ENCODE measurements at places on chromosomes 3 and 15.

GRCh38 chr15:42345504-42345903, 13.8 kb upstream of the CAPN3 start:
- DNase-seq = no peak

- peak; percentile 22 for DNase-seq
These were observed 83.1 kb upstream of the RPL32 start for GRCh38 chr3:12924437-12924836.

DNA sequence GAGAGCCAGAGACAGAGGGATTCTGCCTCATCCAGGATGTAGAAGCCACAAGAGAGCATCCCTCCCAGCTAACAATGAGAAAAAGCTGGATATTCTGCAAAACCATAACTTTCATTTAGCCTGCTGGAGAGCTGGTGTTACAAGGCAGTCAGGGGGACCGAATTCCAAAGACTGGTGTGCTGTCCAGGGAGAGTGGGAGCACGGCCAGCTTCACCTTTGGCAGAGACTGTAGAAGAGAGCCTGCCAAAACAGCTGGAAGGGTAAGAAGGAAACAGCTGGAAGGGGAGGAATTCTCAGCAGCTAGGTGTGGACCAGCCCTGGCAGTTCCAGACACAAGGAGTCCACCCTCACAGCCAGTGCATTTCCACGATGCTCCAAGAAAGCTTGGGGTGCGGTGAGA, 109.9 kb upstream of the LINGO1 start:
- no peak for DNase-seq

DNA sequence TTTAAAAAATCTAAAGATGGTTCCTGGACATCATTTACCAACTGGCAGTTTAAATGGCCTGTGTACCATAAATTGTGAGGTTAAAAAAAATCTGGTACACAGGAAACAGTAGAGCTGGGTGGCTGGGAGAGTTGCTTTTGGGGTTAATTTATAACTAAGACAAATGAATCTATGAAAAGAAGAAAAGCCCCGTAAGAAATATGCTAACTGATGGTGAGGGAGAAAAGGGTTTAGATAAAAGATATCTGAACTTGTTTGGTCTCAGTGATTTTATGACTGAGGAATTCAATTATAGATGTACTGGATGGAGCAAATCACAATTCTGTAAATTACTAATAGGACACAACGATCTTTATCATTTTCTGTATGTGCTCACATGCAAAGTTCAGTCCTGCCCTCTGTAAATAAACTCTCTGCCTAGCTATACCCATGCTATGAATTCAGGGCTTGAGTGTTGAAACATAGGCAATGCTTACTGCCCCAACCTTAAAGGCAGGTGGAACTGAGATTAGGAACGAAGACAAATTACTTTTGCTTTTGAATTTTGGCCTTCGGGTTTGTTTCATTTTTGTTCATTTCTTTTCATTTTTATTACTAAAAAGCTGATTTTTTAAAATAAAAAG, 28.0 kb downstream of the PPARG start:
- DNase-seq = no peak

DNA sequence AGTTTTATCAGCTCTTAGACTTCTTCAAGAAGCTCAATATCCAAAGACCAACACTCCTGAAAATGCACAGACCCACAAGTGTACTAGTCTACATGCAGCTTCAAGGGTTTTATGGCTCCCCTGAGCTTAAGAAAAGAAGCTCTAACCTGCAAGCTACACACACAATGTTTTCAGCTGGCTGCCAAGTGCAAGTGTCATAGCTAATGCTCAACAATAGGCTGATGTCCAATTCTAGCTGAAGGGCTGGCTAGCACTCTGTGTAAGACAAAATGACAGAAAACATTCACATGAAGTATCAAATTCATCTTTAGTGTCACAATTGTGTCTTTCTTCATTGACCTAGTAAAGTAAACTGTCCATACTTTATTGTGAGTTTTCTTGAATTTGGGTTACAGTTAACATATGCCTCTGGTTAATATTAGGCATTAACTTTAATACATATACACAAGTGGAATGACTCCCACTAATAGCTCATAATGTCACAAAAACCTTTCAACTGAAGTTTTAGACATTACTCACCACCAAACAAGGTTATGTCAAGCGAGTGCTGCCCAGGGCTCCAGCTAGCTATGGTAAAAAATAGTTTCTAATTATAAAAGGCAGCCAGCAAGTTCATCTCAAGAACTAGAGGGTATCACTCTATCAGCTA, 15.1 kb downstream of the ABI3BP start:
- no peak for DNase-seq

DNA sequence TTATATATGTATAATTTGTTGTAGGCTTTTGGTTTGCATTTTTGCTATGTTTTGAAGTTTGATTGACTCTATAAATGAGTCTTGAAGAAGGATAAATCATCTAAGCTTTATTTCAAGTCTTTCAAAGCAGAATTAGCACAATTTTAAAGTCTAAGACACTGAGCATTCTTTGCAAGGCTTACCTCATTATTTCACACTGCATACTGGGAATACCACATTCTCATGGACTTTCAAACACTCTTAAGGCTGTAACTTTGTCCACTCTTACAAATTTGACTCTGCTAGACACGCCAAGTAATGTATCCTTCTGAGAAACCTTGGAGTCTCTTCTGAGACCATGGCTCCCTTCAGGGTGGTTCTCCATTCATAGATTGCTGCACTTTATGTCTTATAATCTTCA, 281.3 kb upstream of the COL8A1 start:
- DNase-seq = no peak

DNA sequence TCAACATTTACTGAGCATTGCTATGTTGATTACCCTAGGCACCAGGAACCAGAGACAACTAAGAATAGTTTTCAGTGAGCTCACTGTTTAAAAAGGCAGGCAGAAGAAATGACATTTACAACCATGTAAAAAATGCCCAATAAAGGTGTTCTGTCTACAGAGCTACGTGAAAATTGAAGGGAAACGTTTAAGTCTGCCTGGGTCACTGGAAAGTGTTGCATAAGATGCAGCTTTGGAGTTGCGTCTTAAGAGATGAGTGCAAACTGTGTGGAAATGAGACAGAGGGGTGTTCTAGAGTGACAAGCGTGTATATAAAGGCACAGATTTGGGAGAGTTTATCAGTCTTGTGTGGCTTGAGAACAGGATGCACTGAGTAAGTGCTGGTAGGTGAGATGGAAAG, 278.7 kb upstream of the GOLGA6L4 start:
- no peak for DNase-seq

- DNase-seq = no peak
These were observed 176.8 kb downstream of the GHSR start for GRCh38 chr3:172271386-172271976.

DNA sequence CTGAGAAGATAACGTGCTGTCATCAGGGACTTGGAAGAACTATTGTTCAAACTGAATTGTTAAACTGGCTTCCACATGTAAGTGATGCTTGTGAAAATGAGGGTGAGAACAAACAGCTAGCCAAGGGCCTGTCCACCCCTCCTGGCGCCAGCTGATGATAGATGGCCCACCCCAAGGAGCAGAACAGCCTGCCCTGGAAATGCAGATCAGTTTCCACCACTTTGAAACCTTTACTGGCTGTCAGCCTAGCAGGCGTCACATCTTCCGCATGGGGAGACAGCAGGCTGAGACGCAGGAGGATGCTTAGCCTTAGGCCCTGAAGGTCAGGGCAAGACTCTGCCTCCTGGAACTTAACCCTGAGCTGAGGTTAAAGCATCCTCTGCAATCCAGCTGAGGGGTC, 6.4 kb upstream of the SLC51B start:
- DNase-seq = peak; percentile 60

DNA sequence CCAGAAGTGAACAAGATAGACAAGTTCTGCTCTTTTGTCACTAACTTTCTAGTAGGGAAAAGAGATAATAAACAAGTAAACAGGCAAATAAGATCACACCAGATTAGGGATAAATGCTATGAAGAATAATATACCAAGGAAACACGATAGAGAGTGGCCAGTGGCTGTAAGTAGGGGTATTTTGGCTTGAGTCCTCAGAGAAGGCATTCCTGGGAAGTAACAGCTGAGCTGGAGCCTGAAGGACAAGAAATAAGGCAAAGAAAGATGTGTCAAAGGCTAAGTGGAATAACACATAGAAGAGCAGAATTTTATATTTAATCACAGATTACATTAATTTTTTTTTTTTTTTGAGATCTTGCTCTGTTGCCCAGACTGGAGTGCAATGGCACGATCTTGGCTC, 366.2 kb downstream of the ZIC1 start:
- no peak for DNase-seq

DNA sequence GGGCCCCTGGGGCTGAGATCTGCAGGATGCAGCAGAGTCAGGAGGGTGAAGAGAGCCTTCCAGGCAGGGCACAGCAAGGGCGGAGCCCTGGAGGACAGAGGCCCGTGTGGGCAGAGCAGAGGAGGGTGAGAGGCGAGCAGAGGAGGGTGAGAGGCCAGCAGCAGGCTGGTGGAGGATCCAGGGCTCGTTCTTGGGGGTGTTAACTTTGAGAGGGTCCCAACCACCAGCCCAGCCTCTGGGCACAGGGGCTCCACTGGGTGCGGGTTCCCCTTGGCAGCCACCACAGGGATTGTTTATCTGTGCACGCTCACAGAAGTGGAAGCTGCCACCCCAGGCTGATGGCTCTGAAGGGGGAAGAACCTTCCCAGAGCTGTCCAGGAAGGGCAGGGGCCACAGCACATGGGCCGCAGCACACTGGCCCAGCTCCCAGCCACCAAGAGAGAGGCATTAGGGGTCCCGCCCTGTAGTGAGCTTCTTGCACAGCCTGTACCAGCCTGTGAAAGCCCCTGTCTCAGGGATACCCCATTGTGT, 9.3 kb upstream of the PLXND1 start:
- DNase-seq = no peak

DNA sequence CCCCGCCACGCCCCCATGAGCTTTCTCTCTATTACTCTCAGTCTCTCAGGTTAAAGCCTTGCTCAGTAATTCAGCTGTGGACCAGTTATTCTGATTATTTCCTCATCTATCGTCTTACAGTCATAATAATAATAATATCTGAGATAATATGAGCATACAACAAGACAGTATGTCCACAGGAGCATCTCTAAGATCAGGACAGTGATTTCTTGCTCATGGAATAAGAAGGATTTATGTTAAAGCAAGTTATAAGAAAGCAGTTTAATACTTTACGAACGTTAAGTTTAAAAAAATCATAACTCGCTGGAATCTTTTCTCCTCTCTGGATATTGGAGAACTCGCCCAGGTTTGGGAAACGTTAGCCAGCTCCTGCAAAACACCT, 643 bp upstream of the LMCD1 start:
- no peak for DNase-seq

DNA sequence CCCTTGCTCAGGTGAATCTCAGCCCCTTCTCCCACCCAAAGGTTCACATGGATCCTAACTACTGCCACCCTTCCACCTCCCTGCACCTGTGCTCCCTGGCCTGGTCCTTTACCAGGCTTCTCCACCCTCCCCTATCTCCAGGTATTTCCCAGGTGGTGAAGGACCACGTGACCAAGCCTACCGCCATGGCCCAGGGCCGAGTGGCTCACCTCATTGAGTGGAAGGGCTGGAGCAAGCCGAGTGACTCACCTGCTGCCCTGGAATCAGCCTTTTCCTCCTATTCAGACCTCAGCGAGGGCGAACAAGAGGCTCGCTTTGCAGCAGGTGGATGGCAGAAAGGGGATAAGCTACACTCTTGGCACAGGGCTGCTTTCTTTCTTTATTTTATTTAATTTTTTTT, 4.5 kb downstream of the FAM131A start:
- no peak for DNase-seq

DNA sequence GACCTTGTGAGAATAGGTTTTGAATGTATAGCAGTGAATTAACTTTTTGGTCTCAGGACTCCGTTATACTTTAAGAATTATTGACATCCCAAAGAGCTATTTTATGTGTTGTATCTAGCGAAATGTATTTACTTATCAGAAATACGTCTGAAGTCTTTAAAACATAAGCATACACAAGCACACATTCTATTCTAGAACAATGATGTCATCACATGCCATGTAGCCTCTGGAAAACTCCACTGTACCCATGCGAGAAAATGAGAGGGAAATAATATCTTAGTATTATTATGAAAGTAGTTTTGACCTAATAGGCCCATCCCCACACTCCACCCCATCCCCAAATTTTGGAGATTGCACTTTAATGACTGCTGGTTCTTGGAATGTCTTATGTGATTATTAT, 1.5 kb downstream of the POLR2M start:
- DNase-seq = no peak

DNA sequence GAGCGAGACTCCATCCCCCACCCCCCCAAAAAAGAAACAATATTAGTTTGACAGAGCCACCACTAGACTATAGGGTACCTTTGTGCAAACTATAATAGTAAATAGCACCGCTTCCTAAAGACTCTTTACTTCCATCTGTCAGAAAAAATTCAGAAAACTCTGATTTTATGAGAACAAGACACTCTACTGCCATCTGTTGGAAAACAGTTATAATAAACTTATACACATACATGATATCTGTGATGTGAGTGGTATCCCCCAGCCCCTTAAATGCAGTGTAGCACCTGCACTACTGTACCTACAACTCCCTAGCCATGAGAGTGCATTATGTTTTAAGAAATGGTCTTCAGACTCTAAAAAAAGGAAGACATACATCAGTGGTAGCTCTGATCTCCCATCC, 47.1 kb upstream of the CTDSPL start:
- DNase-seq = no peak

DNA sequence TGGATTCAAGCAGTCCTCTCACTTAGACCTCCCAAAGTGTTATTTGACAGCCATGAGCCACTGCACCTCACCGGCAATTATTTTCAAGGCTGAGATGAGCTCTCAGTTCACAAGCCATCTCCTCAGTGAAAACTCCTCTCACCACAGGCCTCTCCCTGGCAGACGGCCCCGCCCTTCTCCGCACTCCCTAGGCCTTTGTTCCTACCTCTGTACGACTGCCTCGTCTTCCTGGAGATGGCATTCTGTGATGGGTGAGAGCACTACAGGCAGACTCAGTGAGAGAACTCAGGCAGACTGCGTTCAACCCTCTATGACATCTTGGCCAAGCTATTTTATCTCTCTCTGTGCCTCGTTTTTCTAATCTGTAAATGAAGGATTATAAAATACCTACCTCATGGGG, 67.0 kb upstream of the TPM1 start:
- DNase-seq = no peak

DNA sequence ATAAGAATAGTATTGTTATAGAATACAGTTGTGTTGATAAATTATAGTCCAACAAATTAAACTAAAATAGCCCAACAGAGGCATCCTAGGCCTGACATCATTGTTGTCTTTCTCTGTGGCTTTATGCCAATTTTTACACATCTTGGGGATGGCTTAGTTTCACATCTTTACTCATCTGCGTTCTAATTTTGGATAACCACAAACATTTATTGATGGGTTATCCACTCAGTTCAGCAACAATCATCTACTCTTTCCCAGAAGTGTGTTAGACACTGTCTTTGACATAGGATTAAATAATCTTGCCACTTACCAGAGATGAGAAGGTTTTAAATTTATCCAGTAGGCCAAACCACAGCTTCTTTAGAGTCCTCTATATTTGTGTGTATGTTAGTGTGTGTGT, 120.8 kb upstream of the PHLDB2 start:
- no peak for DNase-seq

GRCh38 chr15:95454403-95455262, 875.9 kb upstream of the NR2F2 start:
- no peak for DNase-seq

- no peak for DNase-seq
These were observed 10.4 kb downstream of the NSMCE3 start for GRCh38 chr15:29259233-29259632.

GRCh38 chr3:183560607-183561006, 5.1 kb upstream of the KLHL6 start:
- DNase-seq = no peak

GRCh38 chr3:131174752-131175151, 148.1 kb downstream of the NEK11 start:
- no peak for DNase-seq

- DNase-seq = no peak
These were observed 102.4 kb upstream of the EOMES start for GRCh38 chr3:27824312-27825200.
